ENCODE measurements at places on chromosomes 16 and 17.

- no peak for DNase-seq
Observed at GRCh38 chr16:48394355-48394703, 9.1 kb upstream of the SIAH1 start.

DNA sequence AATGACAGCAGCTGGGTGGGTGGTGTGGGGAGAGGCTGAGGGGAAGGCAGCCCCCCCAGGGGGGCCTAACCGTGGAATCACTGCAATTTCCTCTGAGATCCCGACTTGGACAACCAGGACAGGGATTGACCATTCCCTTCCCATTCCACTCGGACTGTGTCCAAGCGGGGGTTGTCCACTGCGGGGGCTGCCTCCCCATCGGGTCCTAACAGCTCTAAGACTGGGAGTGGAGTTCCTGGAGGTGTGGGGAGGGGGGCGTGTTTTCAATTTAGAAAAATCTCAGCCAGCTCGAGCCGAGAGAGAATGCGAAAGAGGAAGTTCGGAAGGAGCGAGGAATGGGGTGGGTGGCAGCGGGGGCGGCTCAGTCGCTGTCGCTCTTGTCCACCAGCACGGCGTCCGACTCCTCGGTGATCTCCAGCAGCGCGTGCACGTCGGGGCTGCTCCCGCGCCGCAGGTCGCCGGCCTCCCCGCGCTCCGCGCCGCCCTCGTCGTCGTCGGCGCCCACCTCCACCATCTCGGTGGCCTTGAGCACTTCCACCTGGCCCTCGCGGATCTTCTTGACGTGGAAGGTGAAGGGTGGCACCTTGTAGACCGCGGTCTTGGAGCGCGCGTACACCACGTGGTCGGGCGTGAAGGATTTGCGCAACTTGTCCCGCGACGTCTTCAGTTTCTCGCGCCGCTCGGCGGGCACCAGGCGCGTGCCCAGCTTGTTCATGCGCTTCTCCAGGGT, 16.2 kb upstream of the STAT3 start:
- no peak for DNase-seq

- DNase-seq = no peak
Observed at GRCh38 chr16:1182316-1182671, 29.4 kb downstream of the CACNA1H start.

GRCh38 chr16:4318451-4318910, 2.6 kb downstream of the GLIS2 start:
- DNase-seq = no peak

DNA sequence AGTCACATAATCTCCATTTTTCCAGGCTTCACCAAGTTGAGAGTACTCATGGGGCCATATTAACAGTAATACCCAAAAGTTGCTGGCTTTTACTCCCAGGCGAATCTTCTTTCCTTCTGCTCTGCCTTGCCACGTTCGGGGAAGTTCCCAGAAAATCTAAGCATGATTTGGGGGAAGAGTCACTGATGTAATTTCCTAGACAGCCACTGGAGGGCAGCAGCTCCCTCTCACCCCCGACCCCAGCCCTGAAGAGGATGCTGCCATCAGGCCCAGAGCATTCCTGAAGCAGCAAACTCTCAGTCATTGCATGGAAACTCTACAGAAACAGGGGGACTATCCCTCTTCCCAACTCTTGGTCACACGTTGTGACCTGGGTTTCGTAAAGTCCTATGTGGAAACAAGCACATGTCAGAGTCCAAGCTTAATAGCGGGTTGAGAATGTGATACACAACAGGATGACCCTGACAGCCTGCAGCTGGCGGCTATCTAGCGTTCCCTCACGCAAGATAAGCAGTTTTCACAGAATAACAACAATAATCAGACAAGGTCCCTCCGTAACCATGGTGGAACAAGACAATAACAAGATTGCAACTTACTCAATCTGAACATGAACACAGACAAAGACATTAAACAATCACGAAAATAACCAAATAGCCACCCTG, 43.8 kb upstream of the DHX40 start:
- DNase-seq = peak; percentile 66
